ENCODE measurements at places on chromosomes 6 and 20.

- no peak for DNase-seq
Measured at GRCh38 chr6:170200458-170200891, 90.4 kb downstream of the DLL1 start.

GRCh38 chr20:40715491-40715890, 26.5 kb upstream of the MAFB start:
- no peak for DNase-seq

DNA sequence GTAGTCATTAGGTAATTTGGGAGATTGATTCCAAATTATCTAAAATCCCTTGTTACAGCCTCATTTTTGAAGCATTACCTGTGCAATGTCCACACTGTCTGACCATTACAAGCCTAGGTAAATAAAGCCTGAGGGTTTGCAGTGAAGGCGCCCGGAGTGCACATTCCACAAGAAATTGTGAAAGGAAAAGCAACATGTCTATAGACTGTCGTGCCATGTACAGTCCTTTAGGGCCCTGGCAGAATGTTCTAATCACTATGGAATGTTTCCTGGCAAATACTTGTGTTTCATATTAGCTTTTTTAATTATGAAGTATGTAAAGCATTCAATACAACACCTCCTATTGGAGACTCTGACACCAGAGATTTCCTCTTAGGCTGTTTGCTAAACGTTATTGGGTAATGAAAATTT, 28.9 kb downstream of the PREP start:
- DNase-seq = no peak

DNA sequence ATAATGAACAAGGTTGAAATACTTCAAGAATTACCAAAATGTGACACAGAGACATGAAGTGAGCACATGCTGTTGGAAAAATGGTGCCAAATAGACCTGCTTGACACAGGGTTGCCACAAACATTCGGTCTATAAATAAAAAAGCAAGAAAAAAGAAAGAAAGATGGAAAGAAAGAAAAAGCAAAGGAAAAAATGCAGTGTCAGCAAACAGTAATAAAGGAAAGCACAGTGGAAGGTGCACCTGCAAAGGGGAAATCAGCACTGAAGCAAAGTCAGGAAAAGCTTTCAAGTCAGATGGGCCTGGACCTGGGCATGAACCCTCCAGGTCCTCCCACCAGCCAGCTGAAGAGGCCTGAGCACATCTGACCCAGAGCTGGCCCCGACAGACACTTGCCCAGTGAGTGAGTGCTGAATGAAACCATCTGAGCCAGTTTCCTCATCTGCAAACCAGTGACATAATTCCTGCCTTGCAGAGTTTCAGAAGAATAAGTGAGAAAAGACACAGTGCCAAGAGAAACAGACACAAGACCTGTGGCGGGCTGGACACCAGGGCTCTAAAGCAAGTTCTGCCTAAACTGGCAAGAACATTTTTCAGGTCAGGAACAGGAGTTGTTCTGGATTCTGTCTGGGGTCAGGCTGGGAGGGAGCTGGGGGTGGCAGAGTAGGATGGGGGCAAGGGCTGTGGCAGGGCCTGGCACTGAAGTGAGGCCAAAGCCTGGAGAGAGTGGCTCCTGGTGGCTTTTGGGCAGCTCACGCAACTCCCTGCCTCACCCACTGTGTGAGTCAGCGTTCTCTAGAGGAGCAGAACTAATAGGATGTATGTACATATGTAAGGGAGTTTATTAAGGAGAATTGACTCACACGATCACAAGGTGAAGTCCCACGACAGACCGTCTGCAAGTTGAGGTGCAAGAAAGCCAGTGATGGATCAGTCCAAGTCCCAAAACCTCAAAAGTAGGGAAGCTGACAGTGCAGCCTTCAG, 23.9 kb upstream of the MICB start:
- DNase-seq = no peak

DNA sequence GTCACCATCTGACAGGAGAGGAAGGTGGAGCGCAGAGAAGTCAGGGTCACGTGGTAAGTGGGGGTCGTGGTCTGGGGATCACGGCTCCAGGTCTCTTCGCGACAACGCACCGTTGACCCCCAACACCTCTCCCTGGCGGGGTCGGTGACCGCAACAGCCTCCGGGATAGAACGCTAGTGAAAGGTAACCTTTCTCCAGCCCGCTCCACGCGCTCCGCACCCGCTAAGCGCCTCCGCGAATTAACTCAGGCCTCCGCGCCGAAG, 600 bp upstream of the SYNJ2 start:
- DNase-seq = no peak

DNA sequence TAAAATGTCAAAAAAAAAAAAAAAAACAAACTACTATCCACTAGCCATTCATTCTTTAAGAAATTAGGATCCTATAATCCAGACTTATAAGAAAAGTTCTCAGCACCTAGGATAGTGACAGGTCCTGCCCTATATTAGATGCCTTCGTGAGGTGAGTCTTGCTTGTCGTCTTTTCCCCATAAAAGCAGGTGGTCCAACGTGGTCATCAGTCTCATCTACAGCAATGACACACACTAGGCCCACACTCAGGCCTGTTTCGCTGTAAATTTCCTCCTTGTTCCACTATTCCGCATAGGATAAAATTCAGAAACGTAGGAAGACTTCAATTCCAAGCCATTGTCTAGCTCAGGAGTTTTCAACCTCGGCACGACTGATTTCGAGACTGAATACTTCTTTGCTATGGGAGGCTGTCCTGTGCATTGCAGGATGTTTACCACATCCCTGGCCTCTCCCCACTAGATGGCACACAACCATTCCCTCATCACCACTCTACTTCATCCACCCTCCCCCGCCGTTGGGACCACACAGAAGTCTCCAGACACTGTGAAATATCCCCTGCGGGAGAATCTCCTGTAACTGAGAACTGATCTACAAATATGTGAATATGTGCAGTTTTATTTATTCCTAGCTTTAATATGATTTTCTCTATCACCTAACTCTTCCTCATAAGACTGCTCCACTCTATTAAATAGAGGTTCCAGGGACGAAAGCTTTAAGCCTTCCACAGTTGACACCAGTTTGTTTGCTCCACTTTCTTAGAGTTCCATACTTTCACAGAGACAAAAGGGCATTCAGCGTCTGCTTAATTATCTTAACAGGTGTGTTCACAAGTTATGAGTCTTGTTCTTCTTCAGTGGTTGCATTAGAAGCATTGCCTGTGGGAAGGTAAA, 346.3 kb downstream of the BMP2 start:
- DNase-seq = peak; percentile 12

- DNase-seq = no peak
Measured at GRCh38 chr6:55964136-55964535, 88.7 kb upstream of the BMP5 start.

DNA sequence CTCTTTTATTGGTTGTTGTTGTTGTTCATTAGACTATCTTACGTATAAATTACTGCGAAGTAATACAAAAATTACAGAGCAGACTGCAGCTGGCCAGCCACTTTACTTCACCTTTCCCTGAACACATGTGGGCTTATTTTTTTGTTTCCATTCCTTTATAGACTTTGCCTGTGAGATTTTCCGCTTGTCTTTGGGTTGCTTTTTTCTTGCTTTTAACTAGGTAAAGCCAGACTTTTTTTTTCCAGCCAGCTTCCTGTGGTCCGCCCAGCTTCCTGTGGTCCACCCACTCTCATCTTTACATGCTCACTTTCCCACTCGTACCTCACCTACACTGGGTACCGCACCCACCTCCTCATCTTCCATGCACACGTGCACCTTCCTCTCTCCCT, 79.0 kb downstream of the IPCEF1 start:
- DNase-seq = no peak

DNA sequence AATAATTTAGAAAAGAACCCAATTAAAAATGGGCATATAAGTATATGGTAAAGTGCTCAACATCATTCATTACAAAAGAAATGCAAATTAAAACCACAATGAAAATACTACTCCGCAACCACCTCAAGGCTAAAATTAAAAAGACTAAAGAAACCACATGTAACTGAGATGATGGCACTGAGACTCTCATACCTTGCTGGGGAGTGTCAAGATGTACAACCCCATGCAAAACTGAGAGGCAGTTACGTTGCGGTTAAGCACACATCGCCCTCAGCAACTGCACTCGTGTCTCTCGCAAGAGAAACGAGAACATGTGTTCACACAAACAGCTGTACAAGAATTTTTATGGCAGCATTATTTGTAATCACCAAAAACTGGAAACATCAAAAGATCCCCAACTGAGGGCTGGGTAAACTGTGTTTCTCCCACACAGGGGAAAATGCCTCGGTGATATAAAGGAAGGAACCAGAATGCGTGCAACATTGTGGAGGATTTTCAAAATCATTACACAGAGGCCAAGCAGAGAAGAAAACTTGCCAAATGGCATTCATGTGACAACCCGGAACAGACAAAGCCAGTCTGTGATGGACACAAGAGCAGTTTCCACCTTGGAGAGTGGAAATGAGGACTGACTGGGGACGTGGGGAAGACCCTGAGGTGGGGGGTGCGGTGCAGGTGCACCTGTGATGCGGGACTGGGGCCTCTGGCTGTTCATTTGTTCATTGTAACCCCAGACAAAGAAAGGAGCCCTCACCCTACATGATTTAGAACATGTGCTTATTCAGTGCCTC, 144.9 kb downstream of the WDR27 start:
- DNase-seq = no peak

DNA sequence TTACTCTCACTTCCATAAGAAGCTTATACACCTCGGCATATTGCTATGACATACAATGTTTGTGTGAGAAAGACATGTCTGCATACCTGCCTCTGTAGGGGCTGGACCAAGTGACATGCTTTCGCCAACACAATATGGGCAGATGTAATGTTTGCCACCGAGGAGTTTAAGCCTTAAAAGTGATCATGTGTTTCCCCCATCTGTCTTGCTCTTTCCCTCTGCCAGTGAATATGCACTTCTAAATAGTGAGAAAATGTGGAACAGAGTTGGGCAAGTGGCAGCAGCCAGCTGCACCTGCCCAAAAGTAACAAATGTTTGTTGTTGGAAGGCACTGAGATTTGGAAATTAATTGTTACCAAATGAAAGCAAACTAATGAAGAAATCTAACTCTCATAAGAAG, 274.8 kb upstream of the BTBD3 start:
- no peak for DNase-seq

GRCh38 chr20:40468759-40469158, 220.3 kb downstream of the MAFB start:
- DNase-seq = no peak

GRCh38 chr20:39862470-39862891, 826.6 kb downstream of the MAFB start:
- no peak for DNase-seq

- no peak for DNase-seq
Measured at GRCh38 chr20:35561268-35561667, 19.4 kb downstream of the ERGIC3 start.

DNA sequence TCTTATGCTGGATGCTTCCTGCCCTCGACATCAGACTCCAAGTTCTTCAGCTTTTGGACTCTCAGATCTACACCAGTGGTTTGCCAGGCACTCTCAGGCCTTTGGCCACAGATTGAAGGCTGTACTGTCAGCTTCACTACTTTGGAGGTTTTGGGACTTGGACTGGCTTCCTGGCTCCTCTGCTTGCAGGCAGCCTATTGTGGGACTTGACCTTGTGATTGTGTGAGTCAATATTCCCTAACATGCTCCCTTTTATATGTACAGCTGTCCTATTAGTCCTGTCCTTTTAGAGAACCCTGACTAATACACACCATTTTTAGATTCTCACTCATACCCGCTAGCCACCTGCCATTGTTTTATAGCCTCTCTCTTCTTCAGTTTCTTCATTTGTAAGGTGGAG, 382.1 kb upstream of the TSHZ2 start:
- DNase-seq = no peak

DNA sequence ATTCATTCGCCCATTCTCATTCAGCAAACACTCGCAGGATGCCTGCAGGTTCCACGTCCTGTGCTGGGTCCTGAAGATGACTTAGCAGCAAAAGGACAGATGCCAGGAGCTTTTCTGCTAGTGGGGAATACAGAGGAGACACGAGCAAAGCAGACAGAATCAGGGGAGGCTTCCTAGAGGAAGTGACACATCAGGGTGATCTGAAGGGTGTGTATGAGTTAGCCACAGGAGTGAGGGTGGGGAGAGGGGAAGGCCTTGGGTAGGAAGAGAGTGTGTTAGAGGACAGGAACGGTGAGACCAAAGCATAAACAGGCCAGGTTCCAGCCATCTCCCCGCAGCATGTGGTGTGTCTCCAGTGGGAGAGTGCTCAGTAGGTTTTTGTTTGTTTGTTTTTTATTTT, 73.4 kb upstream of the GTSF1L start:
- no peak for DNase-seq

- DNase-seq = peak; percentile 30
Measured at GRCh38 chr20:2524709-2525506, 11.5 kb upstream of the TMC2 start.

GRCh38 chr6:129546702-129547101, 163.3 kb downstream of the ARHGAP18 start:
- no peak for DNase-seq

- no peak for DNase-seq
Measured at GRCh38 chr6:137119196-137120104, 54.0 kb downstream of the IL22RA2 start.

DNA sequence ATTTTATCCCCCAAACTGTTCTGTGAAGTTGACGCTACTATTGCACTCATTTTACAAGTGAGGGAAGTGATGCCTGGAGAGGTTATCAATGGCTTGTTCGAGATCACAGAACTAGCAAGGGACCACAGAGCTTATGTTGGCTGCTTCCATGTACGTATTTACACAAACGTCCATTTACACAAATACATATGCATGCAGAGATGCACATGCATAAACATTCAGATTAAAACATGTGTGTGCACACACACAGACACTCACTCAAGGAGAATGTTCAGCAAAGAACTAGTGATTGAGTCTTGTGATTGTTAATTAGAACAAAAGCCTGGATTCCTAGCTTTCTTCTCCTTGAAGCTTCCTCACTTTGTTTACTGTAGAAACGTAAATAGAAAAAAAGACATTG, 321.5 kb upstream of the CHD6 start:
- DNase-seq = no peak

DNA sequence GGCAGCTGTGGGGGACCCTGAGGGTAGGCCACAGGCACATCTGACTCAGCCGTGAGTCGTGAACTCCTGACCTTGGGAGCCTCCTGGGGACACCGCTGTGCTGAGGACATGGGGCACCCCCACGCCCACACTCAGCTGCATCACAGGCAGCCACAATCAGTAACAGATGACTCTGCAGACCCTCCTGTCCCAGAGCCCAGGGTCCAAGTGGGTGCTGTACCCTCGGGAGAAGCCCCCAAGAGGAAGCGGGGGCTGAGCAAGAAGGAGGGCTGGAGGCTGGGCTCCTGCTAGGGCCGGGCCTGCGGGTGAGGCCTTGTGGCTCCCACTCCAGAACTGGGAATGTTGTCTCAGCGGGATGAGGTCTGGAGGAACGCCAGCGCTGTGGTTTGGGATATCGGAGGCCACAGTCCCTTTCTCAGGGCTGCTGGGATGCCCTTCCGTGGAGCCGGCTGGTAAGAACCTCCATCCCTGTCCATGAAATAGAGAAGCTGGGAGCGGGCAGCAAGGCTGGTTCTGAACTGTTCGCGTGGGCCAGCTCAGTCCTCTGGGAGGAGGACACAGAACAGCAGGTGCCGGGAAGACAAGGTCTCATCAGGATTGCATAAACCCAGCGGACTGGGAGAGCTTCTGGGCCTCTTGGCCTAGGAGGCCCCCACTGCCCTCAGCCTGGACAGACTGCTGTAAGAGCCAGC, 3.1 kb upstream of the LAMA5 start:
- DNase-seq = no peak
